ENCODE measurements at places on chromosomes 3 and 15.

- DNase-seq, result no peak
Measured at GRCh38 chr3:43094381-43094780, 11.5 kb downstream of the POMGNT2 start.

- DNase-seq, result no peak
Measured at GRCh38 chr3:102687851-102688555, 253.2 kb downstream of the ZPLD1 start.

DNA sequence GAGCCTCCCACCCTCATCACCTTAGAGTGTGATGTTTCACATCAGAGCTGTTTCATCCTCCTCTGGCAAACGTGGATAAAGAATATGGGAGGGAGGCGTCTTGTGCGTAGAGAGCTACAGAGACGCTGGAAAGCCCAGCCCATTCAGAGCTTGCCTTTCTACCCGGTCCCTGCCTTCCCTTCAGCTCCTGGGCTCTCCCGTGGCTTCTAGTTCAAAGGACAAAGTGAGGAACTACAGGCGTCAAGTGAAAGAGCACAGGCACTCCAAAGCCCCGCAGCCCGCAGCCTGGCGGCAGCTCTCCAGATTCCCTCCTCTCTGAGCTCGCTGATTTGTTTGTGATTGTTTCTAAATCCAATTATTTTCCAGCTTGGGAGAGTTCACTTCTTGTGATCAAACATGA, 197.1 kb upstream of the IGF1R start:
- no peak for DNase-seq

DNA sequence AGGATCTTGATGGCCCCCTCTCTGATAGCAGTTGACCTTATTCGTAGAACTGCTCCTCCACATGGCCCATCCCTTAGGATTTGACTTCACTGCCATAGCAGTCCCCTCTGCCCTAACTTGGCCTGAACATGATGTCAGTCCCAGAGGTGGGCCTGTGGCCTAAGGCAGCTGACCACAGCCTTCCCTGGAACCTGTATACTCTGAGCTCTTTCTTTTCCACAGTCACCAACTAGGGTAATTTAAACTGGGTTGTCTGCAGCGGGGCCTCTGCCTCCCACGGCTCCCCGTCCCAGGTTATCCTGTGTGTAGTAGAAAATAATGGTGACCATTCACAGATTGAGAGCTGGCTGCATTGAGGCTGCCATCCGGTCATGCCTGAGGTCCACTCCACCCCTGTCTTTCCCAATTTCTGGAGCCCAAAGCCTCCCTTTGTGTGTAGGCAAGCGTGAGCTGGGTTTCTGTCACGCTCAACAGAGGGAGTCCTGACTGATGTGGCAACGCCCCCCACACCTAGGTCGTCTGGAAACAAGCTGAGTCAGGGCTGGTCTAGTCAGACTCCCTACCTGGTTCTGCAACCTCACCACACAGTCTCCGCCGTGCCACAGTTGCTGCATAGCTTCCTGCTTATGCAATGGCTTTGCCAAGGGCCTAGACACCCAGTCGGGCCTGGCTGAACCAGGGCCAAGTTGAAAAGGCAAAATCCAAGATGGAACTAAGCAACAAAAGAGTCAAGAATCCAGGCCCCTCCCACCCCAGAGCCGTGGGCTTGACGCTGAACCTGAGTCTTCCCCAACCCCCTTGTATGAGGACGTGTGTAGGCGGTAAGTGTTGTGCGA, 284.5 kb downstream of the XXYLT1 start:
- DNase-seq, result no peak

DNA sequence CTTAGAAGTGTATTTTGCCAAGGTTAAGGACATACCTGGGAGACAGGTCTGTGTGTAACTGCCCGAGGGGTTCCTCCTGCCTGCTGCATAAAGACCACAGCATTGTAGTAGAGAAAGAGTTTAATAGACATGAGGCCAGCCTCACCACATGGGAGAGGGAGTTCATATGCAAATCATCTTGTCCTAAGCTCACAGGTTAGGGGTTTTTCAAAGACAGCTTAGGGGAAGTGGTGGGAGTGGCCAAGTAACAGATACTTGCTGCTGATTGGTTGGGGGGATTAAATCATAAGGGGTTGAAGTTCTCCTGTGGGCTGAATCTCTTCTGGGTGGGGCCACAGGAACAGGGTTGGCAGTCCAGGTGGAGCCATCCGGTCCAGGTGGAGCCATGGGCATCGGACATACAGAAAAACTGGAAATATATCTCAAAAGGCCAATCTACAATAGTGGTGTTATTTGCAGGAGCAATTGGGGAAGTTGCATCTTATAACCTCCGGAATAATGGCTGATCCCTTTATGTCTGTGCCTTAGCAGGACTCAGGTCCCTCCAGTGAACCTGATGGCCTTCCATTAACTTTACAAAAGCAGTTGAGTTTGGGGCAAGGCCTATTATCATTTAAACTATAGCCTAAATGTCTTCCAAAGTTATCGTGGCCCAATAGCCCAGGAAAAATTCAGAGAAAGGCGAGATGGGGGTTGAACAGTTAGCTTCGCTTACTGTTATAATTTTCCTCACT, 86.0 kb upstream of the MFGE8 start:
- DNase-seq, result no peak

DNA sequence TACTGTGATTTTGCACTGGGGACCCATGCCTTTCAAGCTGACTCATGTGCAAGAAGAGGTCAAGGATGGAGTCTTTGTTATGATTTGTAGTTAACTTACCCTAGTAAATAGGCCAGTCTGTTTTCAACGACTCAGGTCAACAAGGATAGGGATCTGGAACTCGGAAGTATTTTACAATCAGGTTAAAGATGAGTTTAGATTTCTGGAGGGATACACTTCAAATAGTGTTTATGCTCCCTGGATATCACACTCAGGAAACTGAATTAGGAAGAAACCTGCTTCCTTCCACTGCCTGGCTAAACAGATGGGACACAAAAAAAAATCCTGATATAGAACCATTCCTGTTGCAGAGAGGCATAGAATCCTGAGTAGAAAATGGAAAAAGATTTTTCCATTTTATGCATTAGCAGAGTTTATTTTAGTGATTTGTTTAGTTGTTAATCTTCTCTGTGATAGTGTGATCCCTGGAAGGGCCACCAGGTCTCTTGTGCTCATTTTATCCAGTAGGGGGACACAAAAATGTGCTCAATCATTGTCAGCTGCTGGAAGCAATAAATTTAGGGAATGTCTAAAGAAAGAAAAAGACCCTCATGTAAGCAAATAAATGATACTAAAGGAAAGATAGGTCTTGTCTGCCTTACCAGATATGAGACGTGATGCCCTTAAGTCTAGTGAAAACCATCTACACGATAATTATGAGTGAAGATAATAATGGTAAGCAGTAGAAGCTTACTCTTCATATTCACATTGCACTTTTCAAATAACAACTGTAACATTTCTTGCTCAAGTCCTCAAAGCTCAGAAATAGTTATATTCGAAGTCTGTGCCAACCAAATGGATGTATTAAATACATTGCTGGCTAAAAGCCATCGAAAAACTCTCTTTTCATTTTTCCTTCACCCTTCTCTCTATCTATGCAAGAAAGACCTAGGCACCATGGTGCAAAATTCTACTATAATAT, 452.1 kb upstream of the KCNMB2 start:
- no peak for DNase-seq

- no peak for DNase-seq
Measured at GRCh38 chr15:90051874-90052273, 50.4 kb downstream of the IDH2 start.

- DNase-seq, result no peak
Measured at GRCh38 chr3:110327870-110328269, 743.7 kb upstream of the NECTIN3 start.

DNA sequence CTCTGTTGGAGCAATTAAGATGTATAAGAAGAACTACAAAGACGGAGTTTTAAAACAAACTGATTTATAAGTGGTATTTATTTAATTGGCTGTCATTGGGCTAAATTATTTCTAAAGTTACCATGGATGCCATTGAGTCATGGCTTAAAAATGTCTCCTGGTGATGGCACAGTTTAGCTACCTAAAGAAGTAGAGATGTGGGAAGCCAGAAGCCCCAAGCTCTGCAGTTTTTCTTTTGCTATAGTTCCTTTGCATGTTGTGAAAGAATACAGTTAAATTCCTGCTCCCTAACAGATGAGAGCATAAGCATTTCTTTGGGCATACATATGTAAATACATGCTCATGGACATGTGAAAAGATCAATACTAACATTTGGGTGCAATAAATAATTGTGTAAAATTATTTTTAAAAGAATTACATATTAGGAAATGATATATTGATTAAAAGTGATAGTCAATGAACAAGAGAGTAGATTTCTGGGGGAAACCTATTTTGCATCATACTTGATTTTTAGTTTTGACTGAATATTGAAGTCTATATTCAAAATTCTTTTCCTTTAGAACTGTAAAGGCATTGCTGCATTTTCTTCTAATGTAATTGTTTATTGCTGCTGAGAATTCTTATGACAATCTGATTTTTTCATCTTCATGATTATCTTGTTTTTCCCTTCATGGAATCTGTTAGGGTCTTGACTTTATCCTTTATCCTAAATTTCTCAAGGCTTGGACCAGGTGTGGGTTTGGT, 2.1 kb downstream of the OPA1 start:
- no peak for DNase-seq

GRCh38 chr15:48001393-48002039, 119.3 kb upstream of the SLC24A5 start:
- no peak for DNase-seq

GRCh38 chr3:65093641-65094040, 405.8 kb upstream of the ADAMTS9 start:
- DNase-seq, result no peak

GRCh38 chr15:71044006-71044405, 71.3 kb upstream of the THSD4 start:
- no peak for DNase-seq

DNA sequence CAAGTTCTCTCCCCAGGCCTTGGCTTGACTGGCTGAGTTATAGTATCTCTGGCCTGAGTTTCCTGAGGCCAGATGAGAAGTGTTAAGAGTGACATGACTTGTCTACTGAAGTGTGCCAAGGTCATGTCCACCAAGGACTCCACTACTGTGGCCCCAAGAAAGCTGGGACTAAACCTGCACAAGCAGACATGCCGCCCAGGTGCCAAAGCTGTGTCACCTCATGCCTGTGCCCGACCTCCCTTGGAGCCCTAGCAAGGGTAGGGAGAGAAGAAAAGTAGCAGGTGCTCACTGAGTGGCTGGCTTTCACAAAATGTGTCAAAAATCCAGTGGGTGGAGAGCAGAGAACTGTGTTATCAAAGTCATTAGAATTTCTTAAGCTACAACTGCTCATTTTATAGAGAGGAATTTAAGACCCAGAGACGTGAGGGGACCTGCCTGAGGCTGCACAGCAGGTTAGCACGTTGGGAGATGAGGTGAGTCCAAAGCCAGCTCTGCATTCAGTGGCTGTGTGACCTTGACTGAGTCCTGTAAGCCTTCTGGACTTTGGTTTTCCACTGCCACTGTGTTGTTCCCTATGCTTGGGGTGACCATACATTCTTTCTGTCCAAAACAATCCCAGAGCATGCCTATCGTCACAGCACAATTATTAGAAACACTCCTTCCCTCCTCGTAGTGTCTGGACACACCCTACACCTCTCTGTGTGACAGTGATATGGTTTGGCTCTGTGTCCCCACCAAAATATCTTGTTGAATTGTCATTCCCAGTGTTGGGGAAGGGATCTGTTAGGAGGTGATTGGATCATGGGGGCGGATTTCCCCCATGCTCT, 5.0 kb upstream of the LYSMD4 start:
- DNase-seq, result no peak

DNA sequence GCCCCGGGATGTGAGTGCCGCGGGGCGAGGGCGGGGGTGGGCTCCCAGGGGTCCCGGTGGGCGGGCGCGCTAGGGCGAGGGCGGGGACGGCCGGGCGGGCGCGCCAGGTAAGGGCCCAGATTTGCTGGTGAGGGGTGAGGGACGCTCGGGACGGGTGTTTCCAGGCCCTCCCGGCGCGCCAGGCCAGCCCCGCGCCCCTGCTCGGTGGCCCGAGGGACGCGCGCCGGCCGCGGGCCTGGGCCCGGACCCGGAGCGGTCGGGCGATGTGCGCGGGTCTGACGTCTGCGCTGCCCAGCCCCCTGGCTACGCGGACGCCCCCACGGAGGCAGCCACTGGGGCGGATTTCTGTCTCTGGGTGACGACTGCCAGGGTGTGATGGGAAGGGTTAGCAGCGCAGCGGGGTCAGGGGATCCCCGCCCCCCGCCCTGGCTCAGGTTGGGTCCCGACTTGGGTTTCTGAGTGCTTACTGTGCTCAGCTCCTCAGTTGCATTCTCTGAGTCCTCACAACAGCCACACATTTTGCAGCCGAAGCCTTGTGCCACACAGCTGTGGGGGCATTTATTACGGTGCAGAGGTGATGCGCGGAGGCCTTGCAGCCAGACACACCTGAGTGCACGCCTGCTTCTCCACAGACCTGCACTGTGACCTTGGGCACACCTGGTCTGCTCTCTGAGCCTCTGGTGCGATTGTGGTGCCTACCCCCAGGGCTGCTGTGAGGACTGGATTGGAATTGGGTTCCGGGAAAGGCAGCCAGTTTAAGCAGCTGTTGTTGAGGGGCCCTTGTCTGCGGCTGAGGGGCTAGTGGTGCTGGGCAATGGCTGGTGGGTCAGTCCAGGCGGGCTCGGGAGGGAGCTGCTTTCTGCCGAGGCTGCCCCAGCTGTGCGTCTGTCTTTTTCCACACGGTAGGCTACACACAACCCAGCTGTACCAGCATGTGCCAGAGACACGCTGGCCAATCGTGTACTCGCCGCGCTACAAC, 523 bp downstream of the HDAC11 start:
- DNase-seq, result no peak

DNA sequence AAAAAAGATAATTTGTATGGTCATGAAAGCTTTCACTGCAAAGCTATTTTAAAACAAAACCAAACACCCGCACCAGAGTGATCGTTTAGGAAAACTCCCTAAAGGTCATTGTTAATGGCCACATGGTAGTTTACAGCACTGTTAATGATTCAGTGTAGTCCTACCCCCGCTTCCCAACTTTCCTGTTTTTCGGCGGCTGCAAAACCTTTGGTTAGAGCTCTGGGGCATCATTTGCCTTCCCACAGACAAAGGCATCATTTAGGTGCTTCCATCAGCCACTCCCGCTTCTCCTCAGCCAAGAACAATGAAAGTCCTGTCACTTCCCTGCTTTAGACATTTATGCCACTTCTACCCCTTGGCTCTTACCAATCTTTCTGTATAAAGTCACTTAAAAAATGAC, 10.6 kb downstream of the MELTF start:
- DNase-seq, result no peak

DNA sequence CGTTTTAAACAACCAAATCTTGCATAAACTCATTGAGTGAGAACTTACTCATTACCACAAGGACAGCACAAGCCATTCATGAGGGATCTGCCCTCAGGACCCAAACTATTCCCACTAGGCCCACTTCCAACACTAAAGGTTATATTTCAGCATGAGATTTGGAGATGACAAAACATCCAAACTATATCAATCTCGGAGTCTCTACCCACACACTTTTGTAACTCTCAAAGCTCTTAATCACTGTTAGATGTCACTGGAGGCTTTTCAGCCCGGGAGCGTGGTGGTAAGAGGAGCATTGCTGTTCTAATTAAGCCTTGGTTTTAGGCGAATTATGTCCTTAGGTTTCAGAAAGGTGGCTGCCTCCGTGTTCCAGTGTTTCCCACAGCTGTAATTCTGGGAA, 86.3 kb downstream of the CNTN6 start:
- no peak for DNase-seq

GRCh38 chr3:99783011-99783573, 34.6 kb upstream of the CMSS1 start:
- DNase-seq, result no peak

Measured in stimulated activated CD8-positive, alpha-beta memory T cell treated with anti-CD3 and anti-CD28 coated beads, Interleukin-7, amount 100 ng/mL, for 1 hour (primary cell).